Mucosa of descending colon (tissue), 3 donors: ENCODE measurements at places on chromosomes 1 and 21. TPM values are rescaled to one million over a fixed set of nuclear protein-coding genes. Genes with fewer than 3 reads are reported as not detected.

Gene STIL
- 13.1 TPM for total RNA-seq

Gene LCE1A
- total RNA-seq: not detected

Gene ZNF593OS
- total RNA-seq: not detected

Gene RGS8
- not detected for total RNA-seq

GRCh38 chr1:232863544-232864275 is 58.5 kb downstream of the MAP10 start:
- DNase-seq: no peak

DNA sequence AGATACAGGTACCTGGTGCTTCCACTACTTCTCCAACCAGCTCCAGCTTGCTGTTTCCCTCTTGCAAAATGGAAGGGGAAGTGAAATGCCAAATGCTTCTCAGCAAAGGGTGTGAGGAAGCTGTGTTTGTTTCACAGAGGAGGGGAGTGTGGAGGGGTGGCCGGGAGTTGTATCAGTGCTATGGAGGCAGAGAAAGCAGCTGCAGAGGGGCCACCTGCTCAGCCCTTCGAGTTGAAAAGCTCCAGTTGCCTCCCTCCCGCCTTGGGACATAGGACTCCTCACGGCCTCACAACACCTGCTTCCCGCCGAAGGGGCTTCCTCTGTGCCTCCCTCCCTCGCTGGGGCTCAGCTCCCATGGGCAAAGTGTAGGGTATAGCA is 12.1 kb upstream of the LINGO4 start:
- no peak for DNase-seq

Gene NHLH1
- 0.14 TPM for total RNA-seq
